ENCODE measurements at places on chromosomes 4 and X.
A peak's percentile ranks its signal among the peaks of the same experiment; 100 is the strongest.

GRCh38 chr4:72629540-72629939, 60.5 kb upstream of the ADAMTS3 start:
- DNase-seq, result no peak

GRCh38 chr4:56128213-56128612, 179.5 kb downstream of the CEP135 start:
- no peak for DNase-seq

- DNase-seq, result no peak
These were observed 214.6 kb upstream of the MAB21L2 start for GRCh38 chr4:150367326-150367725.

DNA sequence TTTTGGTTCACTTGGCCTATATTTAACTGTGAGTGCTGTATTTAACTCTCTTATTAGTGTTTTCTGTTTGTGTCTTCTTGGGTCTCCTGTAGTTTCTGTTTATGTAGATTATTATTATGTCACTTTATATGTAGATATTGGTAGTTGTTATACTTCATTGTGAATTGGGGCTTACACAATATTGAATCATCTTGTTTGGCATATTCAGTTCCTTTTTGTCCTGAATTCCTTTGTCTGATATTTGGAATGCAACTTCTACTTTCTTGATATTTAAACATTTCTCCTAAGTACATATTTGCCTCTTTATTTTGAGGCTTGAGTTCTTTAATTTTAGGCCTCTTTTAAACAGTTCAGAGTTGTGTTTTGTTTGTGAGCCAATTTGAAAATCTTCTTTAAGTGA, 544.8 kb upstream of the ADGRL3 start:
- DNase-seq, result no peak

- no peak for DNase-seq
These were observed 8.5 kb upstream of the BMP3 start for GRCh38 chr4:81021981-81022380.

DNA sequence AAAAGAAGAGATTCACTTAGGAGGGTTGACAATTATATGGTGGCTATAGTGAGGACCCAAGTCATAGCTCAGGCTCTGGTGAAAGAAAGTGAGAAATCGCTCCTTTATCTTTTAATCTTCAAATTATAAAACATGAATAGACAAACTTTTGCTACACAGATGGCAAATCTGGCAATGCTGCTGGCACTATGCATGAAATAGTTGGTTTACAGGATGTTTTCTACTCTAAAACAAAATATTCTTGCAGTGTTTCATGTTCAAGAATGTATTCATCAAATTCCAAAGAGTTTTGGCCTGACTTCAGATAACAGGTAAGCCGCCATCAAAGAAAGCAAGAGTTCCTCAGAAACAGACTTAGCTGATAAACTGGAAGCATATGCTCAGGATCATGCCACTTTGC, 801.2 kb downstream of the C4orf33 start:
- no peak for DNase-seq

DNA sequence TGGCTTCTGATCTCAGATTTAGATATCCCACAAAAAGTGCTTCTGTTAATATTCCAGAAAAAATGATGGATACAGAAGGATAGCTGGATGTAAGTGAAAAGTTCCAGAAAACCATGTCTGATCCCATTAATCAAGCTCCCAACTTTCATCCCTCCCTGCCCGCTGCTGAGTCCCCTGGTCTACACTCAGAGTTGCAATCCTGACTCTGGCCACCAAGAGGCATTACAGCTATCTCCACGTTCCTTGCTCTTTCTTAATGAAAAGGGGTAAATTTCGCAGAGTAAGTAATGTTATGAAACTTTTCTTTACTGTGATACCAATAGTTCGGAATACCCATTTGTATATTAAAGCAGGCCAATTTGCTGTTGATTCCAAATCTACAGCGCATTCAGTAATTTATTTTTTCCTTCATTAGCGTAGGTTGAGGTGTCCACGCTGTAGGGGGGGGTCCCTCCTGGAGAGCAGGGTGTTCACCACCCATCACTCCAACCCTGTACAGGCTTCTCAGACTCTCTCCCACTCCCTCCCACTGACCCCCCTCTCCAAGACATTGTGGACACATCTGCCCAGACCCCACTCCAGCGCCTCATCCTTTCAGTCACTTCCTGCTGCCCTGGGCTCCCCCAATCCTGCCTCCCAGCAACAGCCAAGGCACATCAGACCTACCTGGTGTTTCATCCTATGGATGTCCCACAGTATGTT, 55.1 kb downstream of the RAB40A start:
- DNase-seq, result no peak

GRCh38 chrX:47177079-47177478, 16.6 kb upstream of the UBA1 start:
- peak; percentile 7 for DNase-seq

DNA sequence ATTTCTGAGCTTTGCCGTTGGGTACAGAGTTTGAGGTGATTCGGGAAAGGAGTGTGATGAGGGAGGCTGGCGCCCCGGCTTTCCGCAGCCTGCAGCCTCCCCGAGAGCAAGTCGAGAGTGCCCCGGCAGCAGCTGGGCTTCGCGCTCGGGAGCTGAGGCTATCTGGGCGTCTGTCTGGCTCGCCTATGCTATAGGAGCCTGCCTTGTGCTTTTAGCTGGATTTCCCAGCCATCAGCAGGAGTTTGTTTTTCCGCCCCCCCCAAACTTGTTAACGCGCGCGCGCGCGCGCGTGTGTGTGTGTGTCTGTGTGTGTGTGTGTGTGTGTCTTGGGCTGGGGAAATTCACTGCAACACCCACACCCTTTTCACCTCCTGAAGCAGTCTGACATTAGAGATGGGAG, 765 bp upstream of the DGKK start:
- DNase-seq, result no peak

DNA sequence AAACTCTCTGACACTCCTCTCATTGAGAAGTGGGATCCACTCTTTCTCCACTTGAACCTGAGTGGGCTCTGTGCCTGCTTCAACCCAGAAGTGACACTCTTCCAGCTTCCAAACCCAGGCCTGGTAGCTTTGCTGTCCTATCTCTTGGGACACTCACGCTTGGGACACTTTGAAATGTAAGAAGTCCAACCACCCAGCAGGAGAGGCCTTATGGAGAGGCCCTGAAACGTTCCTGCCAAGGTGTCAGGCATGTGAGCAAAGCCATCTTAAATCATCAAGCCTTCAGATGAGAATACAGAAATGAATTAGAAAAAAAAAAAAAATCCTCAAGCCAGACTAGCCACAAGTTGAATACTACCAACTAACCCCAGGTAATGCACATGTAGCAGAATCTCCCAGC, 30.2 kb downstream of the RBM47 start:
- DNase-seq, result no peak

DNA sequence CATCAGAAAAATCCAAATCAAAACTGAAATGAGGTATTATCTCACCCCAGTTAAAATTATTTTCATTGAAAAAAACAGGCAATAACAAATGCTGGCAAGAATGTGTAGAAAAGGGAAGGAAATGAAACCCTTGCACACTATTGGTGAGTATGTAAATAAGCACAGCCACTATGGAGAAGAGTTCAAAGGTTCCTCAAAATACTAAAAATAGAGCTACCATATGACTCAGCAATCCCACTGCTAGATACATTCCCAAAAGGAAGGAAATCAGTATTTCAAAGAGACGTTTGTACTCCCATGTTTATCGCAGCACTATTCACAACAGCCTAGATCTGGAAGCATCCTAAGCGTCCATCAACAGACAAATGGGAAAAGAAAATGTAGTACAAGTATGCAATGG, 932.4 kb downstream of the PCDH18 start:
- no peak for DNase-seq

GRCh38 chr4:52572936-52573485, 86.1 kb downstream of the USP46 start:
- DNase-seq, result no peak
